ENCODE measurements at places on chromosomes 5 and 9. TPM values are rescaled to one million over a fixed set of nuclear protein-coding genes. Genes with fewer than 3 reads are reported as not detected.

- DNase-seq = no peak
These were observed 203.3 kb downstream of the KCNN2 start for GRCh38 chr5:114565139-114565538.

SNCB gene
- total RNA-seq = not detected

BARHL1 gene
- not detected for total RNA-seq

DNA sequence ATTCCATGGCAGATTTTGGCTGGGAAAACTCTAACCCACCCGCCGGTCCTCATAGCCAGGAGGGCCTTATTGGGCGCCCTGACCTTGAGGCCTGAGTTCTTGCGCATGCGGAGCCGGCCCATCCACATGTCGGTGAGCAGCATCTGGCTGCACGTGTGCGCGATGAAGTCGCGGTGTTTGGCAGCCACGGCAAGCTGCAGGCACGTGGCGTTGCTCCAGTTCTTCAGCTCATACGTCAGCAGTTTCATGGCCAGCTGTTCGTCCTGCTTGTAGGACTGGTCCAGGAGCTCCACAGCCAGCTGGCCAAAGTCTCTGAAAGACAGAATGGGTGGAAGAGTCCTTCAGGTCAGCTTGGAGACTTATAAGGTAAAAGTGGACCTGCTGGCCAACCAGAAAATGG, 204.3 kb upstream of the KLF9 start:
- DNase-seq = peak; percentile 75

CDC20B gene
- total RNA-seq = not detected

DNA sequence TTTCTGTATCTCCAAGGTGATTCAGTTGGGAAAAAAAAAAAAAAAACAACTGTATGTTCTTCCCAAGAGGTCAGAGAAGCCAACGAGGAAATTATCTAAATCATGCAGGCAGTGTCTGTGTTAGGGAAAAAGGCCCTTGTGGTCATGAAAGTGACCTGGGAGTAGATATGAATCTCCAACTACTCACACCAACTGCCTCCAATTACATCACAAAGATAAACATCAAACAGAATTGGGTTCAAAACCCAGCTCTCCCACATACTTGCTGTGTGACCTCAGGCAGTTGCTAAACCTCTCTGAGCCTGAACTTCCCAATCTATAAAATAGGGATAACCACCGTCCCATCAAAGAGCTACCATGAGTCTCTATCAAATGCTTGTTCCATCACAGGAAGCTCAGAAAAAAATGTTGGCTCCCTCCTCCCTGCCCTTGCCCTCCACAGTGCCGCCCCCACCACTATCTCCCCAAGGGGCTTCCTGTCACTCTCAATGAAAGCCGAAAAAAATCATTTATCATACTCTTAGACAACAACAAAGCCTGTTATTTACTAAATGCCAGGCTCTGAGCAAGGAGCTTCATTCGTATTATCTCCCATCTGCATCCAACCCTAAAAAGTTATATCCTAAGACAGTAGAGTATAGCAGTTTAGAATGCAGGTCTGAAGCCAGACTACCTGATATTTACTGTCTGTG, 42.9 kb downstream of the CDK5RAP2 start:
- DNase-seq = no peak

DNA sequence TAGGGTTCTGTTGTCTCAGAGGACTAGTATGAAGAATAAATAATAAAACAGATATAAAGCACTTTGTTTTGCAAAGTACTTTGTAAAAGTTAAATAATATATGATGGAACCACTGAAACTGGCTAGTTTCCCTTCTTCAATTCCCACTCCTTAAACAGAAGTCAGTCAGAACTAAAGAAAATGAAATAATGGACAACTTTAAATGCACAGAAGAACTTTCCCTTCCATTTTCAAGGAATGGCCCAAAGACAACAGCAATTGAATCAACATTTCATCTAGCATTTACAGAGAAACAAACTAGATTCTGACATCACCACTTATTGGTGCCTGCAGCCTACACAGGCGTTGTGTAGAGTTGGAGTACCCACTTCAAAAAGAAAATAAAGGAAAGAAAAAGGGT, 16.2 kb downstream of the DIAPH1 start:
- DNase-seq = no peak

DNA sequence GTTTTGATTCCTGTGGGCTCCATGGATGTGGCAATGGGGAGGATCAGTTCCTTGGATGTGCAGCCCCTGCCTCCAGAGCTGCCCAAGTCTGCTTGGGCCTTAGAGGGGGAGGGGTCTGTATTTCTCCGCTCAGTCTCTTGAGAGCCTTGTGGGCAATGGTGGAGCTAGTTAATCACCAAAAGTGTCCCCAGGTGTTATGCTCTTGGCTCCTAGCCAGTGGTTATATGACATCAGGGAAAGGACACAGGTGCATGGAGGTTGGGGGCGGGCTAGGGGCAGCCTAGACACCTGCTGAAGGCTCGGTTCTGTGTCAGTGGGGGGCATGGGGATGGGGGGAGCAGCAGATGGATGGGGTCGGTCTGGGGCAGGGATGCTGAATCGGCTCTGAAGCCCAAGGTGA, 12.4 kb upstream of the ARAP3 start:
- no peak for DNase-seq

LCN2 gene
- not detected for total RNA-seq

- DNase-seq = no peak
These were observed at the start of gene AIF1L for GRCh38 chr9:131096269-131097125. AIF1L (plus strand) TSS chr9:131096531; CDS start chr9:131096630, 99 bp downstream.

- DNase-seq = no peak
These were observed 147.6 kb downstream of the AUH start for GRCh38 chr9:91214086-91214485.

DNA sequence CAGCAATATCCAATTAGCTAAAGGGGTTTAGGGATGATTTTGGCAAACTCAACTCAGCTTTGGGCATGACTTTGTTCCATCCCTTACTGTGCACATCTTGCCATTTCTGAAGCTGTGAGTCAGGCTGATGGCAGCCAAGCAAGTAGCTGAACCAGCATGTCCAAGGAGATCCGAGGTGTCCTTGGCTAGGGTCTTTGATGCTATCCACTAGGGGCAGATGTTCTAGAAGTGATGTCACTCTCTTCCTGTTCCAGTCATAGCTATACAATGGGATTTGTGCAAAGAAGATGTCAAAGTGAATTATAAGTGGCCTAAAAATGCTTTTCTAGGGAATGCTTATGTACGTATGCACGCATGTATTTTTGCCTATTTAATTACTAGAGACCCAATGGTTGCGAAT, 160.8 kb upstream of the PAPPA start:
- no peak for DNase-seq

DNA sequence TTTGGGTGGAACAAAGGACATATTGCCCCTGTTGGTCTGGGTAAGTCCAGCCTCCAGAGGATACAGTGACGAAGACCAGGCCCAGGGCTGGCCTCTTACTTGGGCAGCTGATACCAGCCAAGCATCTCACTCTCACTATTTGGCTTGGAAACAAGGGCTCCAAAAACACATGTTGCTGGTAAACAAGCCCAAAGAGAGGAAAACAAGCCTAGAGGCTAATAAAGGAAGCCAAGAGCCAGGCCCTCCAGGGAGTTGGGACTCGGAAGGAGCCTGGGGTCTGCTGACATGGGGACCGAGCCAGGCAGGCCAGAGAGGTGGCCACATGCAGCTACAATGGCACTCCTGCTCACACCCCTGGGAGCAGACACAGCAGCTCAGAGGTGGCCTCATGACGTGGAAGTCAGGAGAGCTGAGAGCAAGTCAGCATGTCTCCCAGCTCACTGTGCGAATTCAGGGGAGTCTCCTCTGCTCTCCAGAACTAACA, 5.7 kb downstream of the SPARC start:
- DNase-seq = no peak

DNA sequence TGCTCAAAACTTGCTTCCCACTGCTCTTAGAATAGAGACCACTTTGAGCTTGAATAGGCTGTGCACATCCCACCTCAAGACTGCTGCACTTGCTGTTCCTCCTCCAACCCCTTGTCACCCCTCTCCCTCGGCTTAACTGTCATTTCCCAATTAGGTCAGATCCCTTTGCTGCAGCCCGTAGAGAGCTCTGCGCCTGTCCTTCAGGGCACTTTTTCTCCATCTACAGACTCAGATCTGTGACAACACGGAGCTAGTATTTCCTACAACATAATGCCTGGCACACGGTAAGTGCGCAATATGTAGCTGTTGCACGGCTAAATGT, 485 bp upstream of the HABP4 start:
- no peak for DNase-seq

IL5 gene
- total RNA-seq = not detected

DAP gene
- total RNA-seq = 13.6 TPM

- DNase-seq = no peak
These were observed 90.2 kb upstream of the SNCAIP start for GRCh38 chr5:122221857-122222256.

DNA sequence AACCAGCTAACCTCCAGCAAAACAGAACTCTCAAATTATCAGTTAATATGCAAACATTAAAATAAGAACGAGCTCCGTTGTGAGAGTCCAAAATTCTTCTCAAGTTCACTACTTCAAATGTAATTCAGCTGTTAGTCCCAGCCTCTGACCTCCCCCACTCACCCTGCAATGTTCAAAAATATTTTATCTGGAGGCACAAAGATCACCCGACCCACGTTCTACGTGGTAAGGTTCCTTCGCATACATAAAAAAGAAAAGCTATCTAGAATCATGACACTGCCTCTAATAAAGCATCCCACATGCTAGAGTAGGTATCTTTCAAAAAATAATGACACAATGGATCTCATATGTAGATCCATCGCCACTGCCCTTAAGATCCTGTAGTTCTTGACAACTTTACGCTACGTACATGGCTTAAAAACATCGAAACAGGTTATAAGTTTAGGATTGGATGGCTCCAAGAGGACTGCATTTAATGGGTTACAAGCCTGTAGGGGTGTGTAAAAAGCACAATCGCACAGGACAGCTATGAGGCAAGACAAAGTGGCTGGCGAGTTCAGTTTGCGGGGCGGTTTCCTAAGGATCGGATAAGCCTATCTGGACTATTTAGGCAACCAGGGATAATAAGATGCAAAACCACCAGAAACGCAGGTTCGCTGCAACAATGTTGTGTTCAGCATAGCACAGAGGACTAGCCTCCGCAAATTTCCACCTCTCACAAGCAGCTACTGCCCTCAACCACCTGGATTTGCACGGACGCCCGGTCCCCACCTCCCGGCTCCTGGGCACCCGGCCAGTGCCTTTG, 969 bp downstream of the CLK4 start:
- no peak for DNase-seq

GRCh38 chr5:134958755-134959154, 9.0 kb upstream of the CATSPER3 start:
- no peak for DNase-seq

VDAC1 gene
- 475 TPM for total RNA-seq

GRCh38 chr5:52077941-52078815, 694.9 kb downstream of the ISL1 start:
- no peak for DNase-seq

DNA sequence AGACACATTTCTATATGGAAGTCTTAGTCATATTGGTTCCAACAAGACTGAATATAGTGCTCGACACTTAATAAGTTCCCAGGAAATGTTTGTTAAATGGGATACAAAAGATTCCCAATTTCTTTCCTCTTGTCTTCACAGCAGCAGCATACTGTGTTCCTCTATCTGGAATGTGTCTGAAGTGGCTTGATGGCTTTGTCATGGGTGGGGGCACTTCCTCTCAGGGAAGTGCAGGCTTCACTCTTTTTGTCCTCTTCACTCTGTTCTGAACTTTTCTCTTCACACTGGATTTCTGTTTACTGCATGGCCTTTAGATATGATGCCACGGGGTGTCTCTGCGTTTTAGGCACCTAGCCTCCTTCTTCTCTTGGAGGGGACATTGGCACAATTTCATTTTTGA, 127.7 kb upstream of the C9orf72 start:
- no peak for DNase-seq

DNA sequence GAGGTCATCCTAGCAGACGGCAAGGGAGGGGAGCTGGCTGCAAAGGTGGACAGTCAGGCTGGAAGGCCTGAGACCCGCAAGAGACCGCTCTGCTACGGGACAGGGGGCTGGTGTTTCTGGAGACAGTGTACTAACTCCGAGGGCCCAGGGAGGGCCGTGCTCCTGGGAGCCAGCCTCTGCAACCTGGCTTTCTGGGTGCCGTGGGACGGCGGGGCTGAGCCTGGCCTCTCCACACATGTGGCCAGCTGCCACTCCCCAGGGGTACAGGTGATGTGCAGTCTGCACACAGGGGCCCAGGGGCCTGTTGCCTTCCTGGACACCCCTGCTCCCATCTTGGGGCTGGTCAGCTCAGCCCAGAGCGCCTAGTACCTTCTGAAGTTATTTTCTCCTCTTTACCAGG, 92.2 kb downstream of the MRPL36 start:
- DNase-seq = no peak

RC3H2 gene
- 33.8 TPM for total RNA-seq

GRCh38 chr9:4630836-4631235, 31.3 kb upstream of the PLPP6 start:
- no peak for DNase-seq

GARIN3 gene
- not detected for total RNA-seq

DNA sequence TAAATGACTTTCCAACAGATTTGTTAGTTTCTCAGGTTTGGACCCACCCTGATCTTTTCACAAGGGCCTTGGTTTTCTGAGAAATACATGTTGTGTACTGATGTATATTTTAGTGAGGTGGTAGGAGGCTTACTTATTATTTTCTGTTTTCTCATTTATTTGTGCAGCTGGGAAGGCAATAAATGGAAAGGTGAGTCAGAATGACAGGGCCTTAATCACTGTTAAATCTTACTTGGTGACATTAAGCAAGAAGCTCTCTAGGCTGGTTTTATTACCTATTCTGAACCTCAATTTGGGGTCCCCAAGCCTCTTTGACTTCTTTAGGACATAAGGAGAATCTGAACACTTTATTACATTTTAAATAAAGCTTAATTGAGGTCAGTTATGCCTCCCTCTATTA, 214.0 kb upstream of the DAB2 start:
- no peak for DNase-seq

- peak; percentile 44 for DNase-seq
These were observed 6.7 kb downstream of the GLIPR2 start for GRCh38 chr9:36143245-36143641.

DNA sequence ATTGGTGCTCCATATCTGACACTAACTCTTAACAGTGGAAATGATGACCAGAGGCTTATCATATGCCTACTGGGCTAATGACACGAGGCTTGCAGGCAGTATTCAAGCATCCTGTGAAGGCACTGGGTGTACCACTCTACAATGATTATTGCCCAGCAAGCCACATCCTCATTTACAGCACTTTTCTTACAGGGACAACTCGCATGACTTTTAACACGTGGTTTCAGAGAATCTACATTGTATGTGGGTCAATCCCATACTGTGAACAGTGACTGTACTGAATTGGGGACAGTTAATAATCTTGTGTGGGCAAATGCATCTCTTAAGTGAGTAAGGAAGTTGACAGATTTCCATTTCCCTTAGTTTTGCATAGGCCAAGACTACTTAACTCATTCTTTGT, 260.0 kb downstream of the TRPM3 start:
- DNase-seq = no peak

ACOT12 gene
- total RNA-seq = not detected

ABLIM3 gene
- 131 TPM for total RNA-seq

GRCh38 chr9:126248680-126249079, 77.9 kb upstream of the MVB12B start:
- DNase-seq = no peak
